ENCODE measurements at places on chromosomes 3 and 15.

GRCh38 chr15:78788016-78788660, 23.1 kb downstream of the ADAMTS7 start:
- ATAC-seq = no peak

DNA sequence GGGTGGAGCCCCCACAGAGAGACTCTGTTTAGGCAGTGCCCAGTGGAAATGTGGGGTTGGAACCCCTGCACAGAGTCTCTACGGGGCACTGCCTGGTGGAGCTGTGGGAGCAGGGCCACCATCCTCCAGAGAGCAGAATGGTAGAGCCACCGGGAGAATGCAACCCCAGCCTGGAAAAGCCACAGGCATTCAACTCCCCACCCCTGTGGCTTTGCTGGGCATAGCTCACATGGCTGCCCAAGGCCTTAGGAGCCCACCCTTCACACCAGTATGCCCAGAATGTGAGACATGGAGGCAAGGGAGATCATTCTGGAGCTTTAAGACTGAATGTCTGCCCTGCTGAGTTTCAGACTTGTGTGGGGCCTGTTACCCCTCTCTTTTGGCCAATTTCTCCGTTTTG, 19.0 kb upstream of the CHCHD6 start:
- ATAC-seq = no peak

GRCh38 chr3:21750831-21751391, at the start of gene ZNF385D:
Gene ZNF385D (minus strand): TSS chr3:21751210. CDS start chr3:21750916, 294 bp downstream.
- no peak for ATAC-seq

DNA sequence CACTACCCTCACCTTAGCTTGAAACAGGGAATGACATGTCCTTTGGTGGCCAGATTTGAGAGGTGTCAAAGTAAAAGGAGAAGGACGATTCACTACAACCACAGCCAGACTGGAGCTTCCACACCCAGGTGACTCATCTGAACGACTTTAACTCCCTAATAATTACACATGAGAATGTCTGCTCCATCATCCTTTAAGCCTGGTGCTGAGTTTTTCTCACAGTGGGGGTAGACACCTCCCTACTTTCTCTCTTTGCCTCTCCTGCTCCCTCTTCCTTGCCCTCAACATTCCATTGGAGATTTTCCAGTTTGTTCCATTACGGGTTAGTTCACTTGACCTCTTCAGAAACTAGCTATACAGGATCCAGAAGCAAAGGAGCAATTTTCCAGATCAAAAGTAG, 154.3 kb upstream of the BHLHE40 start:
- no peak for ATAC-seq

GRCh38 chr15:34795267-34796081, at the start of gene ACTC1:
Gene ACTC1 (minus strand): TSS chr15:34795549. CDS start chr15:34794808, 741 bp downstream.
- ATAC-seq = no peak

- ATAC-seq = no peak
These were observed 75.9 kb upstream of the RPL35A start for GRCh38 chr3:197874064-197874463.

All from stimulated activated memory B cell treated with anti-CD40 and anti-IgM and Interleukin-4, amounts not matched to agents 10 μg/mL and 1 μg/mL and 100 μg/mL, for 72 hours (primary cell).